A673 (cell line): ENCODE measurements at places on chromosomes 7 and 10.

DNA sequence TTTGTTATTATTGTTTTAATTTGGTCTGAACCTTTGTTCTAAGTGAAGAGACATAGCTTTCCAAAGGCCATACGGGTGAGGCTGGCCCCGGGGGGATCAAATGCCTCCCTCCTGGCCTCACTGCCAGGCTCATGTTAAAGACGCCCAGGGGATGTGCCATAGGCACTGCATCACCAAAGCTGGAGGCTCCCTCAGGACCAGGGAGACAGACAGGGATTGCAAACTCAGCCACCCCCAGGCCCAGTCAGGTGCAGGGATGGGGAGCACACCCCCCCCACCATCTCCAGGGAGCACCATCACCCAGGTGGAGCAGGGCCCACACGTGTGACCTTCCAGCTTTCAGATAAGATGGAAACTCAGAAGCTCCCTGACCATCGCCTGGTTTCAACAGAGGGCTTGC, 96.0 kb upstream of the DNAAF5 start:
- DNase-seq: no peak

GRCh38 chr10:122660696-122661095, 39.0 kb downstream of the C10orf120 start:
- no peak for DNase-seq

DNA sequence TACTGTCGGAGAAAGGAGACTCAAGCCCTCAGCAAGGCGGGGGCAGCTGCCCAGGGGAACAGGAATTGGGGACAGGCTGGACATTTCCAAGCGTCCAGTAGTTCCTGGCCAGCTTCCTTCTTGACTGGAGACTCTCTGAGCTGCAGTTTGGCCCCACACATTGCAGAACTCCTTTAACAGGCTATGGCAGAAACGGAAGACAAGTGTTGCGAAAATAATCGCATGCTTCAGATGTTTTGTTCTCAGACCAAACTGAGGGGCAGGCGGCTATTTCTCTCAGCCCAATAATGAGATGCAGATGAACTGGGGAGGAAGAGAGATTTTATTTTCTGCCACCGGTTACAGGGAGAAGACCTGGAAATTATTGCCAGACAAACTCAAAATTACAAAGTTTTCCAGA, 88.0 kb upstream of the PFKP start:
- DNase-seq: no peak

DNA sequence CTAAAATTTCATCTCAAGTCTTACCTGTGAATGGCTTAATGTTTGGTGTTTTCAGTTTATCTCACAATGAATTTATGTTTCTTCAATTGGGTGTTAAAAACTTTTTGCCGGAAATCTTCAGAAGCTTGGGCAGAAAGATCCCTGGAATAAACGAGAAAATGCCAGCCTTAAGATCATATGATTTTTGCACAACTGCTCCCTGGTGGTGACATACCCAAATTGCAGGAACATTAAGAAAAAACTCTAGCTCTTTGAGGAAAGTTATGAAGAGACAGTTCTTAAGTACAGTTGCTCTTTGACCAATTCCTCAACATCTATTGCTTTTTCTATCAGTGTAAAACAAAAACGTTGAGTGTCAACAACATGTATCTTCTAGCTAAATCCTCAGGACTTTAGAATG, 48.2 kb upstream of the CREB5 start:
- DNase-seq: no peak

DNA sequence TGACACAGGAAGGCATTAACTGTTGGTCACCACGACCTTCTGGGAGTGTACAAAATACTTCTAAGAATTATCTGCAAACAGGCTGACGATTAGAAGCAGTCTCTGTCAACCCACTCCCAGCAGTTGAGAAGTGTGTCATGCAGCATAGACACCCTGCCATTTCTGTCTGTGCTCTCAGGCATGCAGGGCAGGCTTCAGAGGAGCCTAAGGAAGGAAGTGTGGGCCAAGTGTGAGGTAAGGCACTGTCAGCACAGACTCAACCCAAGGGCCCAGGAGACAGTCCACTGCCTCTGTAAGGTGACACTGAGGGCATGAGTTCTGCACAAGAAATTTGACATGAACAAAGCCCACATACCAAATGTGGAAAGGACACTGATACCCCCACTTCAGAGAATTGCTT, 109.0 kb upstream of the VIPR2 start:
- DNase-seq: no peak

DNA sequence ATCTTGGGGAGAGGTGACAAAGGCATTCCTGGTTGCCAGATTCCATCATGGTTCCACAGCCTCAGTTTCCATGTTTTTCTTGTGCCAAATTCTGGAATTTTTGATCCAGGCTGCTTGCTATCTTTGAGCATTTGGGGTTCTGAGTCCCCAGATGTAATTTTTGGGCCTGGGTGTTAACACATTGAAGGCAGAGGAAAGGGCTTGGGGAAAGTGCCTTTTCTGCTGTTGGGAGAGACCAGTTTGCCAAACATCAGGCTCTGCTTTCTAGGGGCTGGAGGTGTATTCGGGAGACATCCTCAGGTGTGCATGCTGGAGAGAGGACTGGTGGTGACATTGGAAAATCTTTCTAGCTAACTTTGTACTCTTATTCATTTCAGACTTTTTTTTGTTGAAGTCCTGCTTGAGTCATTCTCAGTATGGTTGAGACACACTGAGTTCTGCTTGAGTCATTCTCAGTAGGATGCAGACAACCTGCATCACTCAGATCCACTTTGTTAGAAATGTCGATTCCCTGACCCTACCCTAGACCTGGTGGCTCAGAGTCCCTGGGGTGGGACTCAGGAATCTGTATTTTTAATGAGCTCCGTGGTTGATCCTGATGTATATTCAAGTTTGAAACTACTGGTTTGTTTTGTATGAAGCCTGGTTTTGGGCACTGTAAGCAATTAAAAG, 101.0 kb downstream of the LRMDA start:
- no peak for DNase-seq

- DNase-seq: no peak
Observed at GRCh38 chr7:85972504-85973141, 671.1 kb upstream of the GRM3 start.

DNA sequence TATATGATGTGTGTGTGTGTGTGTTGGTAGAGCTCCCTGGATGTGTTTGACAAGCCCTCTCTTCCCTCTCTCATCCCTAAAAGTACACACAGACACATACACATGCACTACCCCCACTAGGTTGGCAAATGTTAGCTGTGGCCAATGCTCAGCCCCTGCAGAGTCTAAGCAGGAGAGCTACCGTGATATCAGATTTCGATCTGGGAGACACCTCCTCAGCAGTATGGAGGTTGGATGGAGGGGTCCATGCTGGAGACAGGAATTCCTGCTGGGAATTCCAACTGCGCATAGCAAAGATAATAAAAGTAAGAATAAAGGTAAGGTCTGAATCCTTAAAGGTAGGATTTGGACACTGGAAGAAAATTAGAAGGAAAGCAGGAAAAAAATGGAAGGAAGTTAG, 85.7 kb downstream of the C10orf90 start:
- no peak for DNase-seq

DNA sequence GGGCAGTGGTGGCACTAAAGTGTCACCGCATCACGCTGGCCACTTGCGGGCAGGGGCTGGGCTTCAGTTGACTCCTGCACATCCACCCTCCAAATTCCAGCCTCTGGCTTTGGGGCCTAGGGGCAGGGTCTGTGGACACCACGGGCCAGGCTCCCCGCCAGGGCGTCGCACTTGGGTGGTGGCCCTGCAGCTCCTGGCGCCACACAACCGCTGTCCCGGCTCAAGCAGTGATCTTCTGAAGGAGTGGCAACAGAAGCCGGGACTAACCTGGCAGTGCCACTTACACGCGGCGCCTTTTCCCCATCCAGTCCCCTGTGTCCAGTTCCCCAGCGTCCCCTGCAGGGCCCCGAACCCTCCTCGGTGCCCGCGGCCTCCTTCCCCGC, 134.3 kb upstream of the ZNF92 start:
- no peak for DNase-seq

DNA sequence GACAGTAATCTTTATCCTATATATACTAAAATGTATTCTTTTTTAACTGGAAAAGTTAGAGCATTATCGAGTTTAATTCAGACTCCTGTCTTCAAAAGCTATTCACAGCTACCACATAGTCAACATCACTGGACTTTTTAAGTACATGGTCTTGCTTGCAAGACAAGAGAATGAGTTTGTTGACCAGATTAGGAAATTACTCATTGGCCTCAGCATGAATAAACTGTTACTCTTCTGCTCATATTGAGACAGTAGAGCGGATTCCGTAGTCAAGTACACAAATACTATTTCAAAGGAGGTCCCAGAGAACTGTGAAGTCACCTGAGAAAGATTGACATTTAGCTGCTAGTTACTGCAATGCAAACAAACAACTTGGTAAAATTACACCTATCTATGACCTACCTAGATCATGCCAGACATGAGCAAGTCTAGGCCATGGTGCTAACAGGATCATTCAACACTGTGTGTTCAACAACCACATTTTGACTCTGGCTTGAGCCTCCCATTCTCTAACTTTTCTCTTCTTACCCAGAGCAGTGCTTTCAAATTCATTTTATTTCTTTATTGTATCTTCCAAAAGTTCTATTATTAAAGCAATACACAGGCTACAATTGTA, 280.9 kb downstream of the NEBL start:
- DNase-seq: no peak

GRCh38 chr7:130386876-130387275, 6.6 kb downstream of the CPA1 start:
- DNase-seq: no peak

GRCh38 chr7:25613912-25614311, 385.6 kb upstream of the NPVF start:
- DNase-seq: no peak

DNA sequence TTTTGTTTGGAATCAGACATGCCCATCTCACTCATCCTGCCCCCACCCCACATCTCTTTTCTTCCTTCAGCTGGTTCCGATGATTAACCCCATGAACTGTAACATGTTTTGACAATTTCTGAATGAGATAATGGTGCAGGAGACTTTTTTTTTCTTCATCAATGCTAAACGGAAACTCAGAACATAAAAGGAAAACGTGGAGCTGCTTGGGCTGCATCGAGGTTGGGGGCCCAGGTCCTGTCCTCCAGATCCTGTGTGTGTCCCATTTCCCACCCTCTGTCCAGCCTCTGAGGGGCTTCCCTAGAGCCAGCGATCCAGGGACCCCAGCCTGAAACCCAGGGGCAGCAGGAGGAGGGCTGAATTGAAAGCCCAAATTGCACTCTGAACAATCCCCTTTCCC, 263.8 kb upstream of the GRB10 start:
- no peak for DNase-seq

- no peak for DNase-seq
Observed at GRCh38 chr10:71852355-71852937, 1.4 kb upstream of the PSAP start.

DNA sequence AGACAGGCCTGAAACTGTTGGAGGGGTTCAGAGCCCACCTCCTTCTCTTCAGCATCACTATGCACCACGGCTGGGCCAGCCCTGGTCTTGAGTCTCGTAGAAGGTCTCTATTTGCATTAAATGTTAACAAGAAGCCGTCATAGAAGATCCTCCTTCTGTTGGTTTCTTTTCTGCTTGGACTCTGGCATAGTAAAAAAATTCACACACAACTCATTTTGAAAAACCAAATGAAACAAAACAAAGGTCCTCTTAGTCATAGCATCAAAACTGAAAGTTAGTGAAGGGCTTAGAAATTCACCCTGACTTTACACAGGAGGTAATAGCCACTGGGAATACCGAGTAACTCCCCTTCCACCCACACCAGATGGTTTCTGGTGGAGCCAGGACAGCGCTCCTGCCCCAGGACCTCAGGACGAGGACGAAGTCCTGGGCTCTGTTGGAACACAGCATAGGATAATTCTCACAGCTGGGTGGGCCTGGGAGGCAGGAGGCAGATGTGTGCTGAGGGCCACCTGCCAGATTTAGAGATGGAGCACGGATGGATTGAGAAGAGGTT, 248.4 kb upstream of the KLF6 start:
- DNase-seq: no peak

GRCh38 chr10:132162021-132162531, 24.7 kb upstream of the DPYSL4 start:
- no peak for DNase-seq

DNA sequence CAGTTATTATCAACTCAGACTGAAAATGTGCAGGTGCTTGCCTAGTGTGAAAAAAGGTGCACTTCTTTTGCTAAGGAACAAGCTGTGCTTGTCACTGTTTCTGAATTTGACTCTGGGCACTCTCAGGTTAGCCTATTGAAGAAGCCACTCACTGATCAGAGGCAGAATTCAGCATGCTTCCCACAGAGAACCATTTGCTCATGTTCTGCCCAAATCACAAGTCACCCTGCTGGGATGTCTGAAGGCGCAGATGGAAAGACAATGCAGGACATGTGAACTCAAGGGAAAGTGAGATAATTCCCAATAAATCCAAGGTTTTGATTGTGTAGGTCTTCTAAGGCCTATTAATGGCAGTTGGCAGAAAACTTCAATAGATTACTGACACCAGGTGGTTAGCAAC, 47.8 kb upstream of the CSTF2T start:
- DNase-seq: no peak

- DNase-seq: no peak
Observed at GRCh38 chr7:128931190-128931798, 6.4 kb upstream of the IRF5 start.

DNA sequence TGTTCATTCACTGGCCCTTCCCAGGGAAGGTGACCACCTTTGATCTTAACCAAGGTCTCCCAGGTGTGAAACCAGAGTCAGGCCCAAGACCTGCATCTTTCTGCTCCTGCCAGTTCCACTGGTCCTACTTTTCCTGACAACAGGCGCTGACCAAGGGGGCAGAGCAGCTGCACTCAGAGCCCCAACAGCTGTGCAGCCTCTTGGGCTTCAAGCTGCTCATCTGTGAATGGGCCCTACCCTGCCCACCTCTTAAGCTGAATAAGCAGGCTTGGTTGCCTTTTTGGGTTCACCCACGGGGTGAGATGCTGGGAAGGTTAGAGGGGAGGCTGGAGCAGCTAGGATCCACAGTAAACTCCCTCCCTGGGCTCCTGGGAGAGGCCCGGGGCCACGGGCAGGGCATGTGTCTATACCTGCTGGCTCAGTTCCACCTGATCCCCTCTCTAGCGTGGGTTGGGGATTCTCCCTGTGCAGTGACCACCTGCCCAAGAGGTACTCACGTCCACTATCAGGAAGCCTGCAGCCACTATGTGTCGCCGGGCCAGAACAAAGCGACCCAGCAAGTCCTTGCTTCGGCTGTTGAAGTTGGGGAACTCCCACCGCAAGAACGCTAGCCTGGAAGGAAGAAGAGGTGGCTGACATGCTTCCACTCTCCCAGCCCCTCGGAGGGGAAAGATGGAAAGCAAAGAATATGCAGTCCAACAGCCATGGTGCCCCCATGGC, 10.6 kb downstream of the TBRG4 start:
- DNase-seq: no peak

- DNase-seq: no peak
Observed at GRCh38 chr7:22123139-22123538, 177.4 kb upstream of the CDCA7L start.

- DNase-seq: peak; percentile 48
Observed at GRCh38 chr10:13528875-13529713, at the start of gene BEND7. Gene BEND7 (minus strand): TSS chr10:13529014. CDS start chr10:13528533, 481 bp downstream.

GRCh38 chr7:84895563-84895962, 291.3 kb downstream of the SEMA3D start:
- no peak for DNase-seq
